Stimulated activated naive CD8-positive, alpha-beta T cell treated with anti-CD3 and anti-CD28 coated beads, Interleukin-15, amount 100 ng/mL, for 72 hours (primary cell): ENCODE measurements at places on chromosomes 1 and 21.

DNA sequence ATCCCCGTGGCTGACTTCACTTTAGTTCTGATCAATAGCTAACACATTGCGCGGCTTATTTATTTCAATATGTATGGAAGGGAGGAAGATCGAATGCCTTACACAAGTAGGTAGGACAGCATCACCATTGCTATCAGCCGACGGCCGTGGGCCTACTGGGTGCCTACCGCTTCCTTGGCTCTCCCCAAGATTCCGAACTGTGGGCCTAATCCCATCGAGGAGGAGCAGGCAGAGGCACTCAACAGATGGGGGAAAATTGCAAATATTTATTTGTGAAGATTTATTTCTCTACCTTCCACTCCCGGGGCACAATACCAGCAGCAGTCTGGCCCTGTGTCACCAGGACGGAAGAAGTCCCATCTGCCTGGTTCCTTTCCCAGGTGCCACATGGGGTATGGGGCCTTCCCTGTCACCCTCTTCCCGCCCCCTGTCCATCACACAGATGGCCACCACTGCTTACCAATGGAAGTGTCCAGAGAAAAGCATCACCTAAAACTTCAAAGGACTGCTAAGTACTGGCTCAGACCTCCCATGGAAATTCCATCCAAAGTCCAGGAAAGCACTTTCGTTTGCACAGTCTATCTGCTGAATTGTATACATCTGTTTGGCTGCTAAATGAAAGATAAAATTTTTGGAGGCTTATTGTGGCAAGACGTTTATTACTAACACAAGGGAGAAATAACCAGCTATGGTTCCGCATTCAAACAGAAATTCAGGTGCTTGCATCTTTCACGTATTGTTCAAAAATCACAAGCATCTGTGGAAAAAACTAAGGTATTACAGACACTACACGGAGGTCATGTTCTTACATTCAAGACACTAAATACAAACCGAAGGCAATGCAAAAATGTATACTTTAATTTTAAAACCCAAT lies 11.8 kb downstream of the AGT start:
- DNase-seq = no peak

GRCh38 chr1:209704584-209704983 lies at the start of gene HSD11B1:
Gene HSD11B1 (plus strand): TSS chr1:209704846. CDS start chr1:209704943, 97 bp downstream.
- DNase-seq = no peak

DNA sequence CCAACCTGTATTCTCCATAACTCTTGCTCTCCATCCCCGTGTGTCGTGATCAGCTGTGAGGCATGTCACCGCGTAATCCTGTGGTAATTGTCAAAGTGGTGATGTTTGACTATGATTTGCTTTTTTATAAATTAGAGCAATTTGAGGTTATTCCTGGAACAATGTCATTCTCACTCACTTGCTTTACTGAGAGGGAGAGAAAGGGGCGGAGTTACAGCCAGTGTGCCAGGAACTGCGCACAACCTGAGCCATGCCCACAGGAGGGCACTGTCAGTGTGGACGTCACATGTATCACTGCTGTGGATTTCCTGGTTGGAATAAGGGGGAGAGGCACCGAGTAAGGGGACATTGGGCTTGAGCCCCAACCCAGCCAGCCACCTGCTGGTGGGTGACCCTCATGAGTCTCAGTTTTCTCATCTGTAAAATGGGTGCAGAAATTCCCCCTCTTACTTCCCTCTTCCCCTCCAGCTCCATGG lies 6.9 kb downstream of the ADGRB2 start:
- no peak for DNase-seq

GRCh38 chr1:119327094-119327449 lies 41.5 kb upstream of the HAO2 start:
- no peak for DNase-seq

DNA sequence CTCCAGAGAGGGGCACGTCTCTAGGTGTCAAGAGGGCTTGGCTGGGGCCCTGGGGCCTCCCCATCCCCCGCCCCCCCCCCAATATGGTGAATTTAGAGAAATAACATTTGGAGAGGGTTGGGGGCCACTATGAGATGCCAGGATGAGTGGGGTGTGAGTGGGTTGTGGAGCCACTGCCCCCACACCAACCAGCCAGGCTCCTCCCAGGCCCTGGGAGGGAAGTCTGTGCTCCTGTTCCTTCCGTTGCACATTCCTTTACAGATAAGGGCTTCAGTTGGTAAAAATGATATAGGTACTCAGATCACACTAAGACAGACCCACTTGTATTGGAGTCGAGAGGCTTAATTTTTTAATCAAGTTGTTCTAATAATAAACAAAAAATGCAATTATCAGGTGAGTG lies 585 bp upstream of the PLEKHA6 start:
- DNase-seq = no peak

GRCh38 chr1:59690171-59690930 lies 124.4 kb upstream of the HOOK1 start:
- DNase-seq = no peak

DNA sequence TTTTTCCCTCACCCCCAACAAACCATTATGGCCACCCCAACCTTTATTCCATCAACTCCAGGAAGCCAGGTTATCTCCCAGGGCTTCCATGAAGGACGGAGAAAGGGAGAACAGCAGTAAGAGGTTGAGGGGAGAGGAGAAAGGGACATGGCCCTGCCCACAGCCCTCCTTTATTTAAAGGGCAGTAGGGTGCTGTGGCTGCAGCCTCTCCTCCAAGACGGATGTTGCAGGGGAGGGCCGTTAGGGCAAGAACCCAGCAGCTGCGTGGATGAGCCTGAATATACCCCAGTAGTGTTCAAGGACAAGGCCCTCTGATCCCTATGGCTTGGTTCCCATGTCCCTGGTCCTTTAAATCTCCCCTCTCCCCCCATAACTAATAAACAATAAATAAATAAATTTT lies 5.9 kb downstream of the RXFP4 start:
- no peak for DNase-seq

GRCh38 chr1:77282187-77282865 lies 507 bp downstream of the AK5 start:
- no peak for DNase-seq

DNA sequence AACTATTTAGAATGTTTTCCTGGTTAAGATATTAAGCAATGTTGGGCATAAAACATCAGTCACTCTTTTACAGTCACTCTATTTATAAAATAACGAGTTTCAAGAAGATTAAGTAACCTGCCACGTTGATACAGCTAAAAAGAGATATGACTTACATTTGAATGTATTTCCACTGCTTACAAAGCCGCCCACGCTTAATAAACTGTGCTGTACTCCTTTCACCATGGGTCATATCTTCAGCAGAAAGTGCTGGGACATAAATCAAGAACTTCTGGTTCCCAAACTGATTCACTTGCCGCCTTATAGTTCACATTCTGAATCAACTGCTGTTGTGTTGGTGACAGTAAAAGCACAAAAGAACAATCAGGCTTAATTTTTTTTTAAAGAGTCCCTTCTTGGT lies 666.7 kb downstream of the NCAM2 start:
- DNase-seq = no peak

DNA sequence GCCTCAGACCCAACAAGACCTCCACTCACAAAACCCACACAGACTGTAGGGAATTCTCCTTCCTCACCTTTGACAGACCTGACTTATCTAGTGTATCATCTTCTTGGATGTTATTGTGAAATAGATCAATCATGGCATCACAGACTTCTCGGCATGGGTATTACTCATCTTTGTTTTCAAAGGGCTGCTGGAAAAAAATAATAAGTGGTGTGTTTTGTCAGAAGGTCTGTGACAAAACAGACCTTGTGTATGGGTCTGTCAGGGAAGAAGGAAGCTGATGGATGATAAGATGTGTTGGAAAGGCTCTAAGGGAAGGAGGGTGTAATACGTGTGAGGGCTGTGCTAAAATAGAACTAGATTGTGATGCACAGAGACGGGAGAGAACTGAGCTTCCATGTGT lies 13.9 kb upstream of the S100A7 start:
- DNase-seq = no peak

- no peak for DNase-seq
These were observed 163.2 kb downstream of the SNX7 start for GRCh38 chr1:98824736-98825135.

- no peak for DNase-seq
These were observed 30.7 kb downstream of the ITPKB start for GRCh38 chr1:226708342-226708780.

GRCh38 chr1:200153277-200154055 lies 126.0 kb downstream of the NR5A2 start:
- peak; percentile 73 for DNase-seq

DNA sequence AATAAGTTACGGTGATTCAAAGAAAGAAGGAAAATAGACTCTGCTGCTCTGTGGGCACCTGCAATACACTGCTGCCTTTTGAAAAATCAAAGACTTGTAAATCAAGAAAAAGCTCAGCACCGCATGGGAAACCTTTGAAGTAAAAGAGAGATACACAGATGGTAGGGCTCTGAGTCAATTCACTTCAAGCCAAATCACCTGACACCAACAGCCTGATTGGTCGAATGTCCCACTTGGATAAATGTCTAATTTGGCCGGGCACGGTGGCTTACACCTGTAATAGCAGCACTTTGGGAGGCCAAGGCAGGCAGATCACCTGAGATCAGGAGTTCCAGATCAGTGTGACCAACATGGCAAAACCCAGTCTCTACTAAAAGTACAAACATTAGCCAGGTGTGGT lies 19.2 kb upstream of the RCAN3 start:
- DNase-seq = peak; percentile 53

DNA sequence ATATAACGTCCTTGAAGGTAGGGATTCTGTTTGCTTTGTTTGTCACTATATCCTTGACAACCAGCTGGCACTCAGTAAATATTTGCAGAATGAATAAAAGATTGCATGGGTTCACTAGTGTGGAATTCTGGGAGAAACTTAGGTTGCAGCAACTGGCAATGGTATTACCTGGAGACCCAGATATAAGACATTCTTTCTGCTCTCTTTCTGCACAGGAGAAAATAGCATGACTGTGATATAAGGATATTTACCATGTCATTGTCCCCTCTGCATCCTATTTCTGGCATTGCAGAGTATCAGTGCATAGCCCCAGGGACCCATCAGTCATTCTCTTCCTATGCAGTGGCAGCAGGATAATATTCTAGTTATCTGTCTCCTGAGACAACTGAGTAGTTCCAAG lies 308.9 kb upstream of the LRRC7 start:
- DNase-seq = no peak

- no peak for DNase-seq
These were observed 109.4 kb upstream of the GUCA2B start for GRCh38 chr1:42043811-42044210.

- no peak for DNase-seq
These were observed 5.0 kb downstream of the ADGRL2 start for GRCh38 chr1:81805537-81806431.

GRCh38 chr1:183688341-183689060 lies 35.4 kb upstream of the APOBEC4 start:
- DNase-seq = no peak

GRCh38 chr1:21629971-21630370 lies 39.2 kb downstream of the RAP1GAP start:
- DNase-seq = no peak

DNA sequence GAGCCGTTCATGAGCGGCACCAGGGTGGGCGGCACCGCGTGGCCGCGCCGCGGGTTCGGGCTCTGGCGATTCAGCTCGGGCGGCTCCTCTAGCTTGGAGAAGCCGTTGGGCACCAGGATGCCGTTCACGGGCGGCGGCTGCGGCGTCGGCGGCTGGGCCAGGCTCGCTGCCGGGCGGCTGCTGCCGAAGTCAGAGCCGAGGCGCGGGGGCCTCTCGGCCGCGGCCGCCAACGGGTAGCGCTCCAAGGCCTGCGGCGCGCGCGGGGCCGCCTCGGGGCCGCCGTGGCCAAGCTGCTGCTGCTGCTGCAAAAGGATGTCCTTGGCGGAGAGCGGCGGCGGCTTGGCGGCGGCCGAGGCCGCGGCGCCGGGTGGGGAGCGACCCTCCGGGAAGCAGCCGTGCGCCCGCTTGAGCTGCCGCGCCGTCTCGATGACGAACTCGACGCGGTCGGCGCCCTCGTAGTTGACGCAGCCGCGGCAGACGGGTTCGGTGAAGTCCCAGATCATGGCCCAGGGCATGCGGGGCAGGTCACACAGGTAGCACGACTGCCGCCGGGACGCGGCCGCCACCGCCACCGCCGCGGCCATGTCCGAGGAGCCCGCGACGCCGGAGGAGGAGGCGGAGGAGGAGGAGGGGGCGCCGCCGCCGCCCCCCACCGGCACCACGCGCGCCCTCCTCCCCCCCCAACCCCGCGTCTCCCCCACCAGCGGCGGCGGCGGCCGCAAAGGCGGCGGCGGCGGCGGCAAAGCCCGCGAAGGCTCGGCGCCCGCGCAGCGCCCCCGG lies 877 bp downstream of the IRF2BP2 start:
- peak; percentile 85 for DNase-seq

- no peak for DNase-seq
These were observed 3.5 kb upstream of the PEF1 start for GRCh38 chr1:31648190-31648589.

- no peak for DNase-seq
These were observed 4.3 kb downstream of the PRMT2 start for GRCh38 chr21:46639489-46640386.

DNA sequence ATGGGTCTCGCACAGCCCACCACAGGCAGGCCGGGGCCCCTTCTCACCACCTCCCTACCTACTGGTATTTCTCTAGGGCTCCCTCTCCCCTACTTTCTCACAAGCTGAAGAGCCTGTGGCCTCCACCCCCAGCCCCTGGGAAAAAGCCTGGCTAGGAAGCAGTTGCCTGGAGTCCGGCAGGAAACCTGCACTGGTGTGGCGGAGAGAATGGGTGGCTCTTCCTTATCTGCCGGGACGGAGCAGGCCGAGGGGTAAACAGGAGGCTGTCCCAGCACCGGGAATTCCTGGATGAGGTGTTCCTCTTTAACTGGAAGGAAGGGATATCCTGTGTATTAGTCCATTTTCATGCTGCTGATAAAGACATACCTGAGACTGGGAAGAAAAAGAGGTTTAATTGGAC lies 125.8 kb downstream of the TLR5 start:
- DNase-seq = no peak

GRCh38 chr21:34696121-34696520 lies 27.3 kb downstream of the CLIC6 start:
- DNase-seq = no peak

- no peak for DNase-seq
These were observed 146.8 kb upstream of the DMRTA2 start for GRCh38 chr1:50570066-50570468.

GRCh38 chr1:241638099-241638682 lies 2.0 kb downstream of the CHML start:
- DNase-seq = no peak

DNA sequence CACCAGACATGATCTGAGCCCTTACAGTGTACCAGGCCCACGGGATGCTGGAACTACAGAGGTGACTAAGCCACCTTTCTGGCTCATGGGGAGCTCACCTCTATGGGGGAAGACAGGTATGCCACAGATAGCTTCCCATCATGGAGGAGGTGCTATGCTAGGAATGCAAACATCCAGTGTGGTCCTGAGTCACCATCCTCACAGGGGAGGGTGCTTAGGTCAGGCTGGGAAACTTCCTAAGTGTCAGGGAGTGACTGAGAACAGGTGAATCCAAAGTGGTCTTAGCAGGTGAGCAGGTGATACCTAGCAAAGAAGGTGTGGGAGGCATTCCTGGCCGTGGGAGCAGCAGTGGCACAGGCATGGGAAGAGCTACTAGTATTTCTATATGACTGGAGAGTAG lies 8.6 kb upstream of the RASSF5 start:
- DNase-seq = no peak

GRCh38 chr1:37699147-37699546 lies 6.8 kb downstream of the CDCA8 start:
- no peak for DNase-seq
